IPS DF 6.9 (cell line): ENCODE measurements at places on chromosomes 5 and 9.

DNA sequence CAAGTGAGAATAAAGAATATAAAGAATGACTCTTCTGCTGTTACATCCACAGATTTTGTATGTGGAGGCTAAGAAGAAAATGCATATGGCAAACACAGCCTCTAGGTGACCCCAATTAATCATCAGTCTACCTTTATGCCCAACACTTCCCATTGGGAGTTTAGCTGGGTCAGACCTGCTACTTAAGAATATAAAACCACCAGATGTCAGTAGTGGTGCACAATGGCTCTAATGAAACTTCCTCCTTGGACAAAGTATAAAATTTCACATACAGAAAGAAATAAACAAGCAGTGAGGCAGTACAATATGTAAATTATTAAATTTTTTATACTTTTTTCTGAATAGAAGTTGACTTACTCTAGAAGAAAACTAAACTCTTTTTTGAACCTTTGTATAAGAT lies 539.9 kb downstream of the BRINP1 start:
- no peaks in the 10 kb centered on the region for H3K36me3 ChIP-seq
- no peak for DNase-seq
- H3K27me3 ChIP-seq: no peaks in the 10 kb centered on the region
- H3K4me1 ChIP-seq: no peaks in the 10 kb centered on the region

GRCh38 chr5:67817652-67818051 lies 397.9 kb upstream of the PIK3R1 start:
- H3K4me3 ChIP-seq: peak overlapping the region; percentile 18; the same call in 1 of the 2 replicates
- DNase-seq: no peak
- H3K4me1 ChIP-seq: peaks cover 1% of the 10 kb centered on the region; the same call in 1 of the 2 replicates
- H3K27me3 ChIP-seq: no peaks in the 10 kb centered on the region
- no peak overlapping the region for H3K27ac ChIP-seq

DNA sequence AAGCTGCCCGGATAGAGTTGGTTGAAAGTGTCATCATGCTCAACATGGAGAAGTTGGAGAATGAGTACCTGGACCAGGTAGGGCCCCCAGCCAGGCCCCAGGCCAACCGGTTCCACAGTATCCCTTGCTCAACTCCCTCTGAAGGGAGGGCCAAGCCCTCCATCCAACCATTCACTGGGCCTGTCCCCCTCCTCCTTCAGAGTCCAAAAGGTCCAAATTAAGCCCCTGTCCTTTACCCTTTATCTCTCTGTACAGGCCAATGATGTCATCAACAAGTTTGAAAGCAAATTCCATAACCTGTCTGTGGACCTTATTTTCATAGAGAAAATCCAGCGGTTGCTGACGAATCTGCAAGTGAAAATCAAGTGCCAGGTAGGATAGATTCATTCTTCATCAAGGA lies 47.2 kb downstream of the CCDC180 start:
- no peak for DNase-seq
- no peaks in the 10 kb centered on the region for H3K36me3 ChIP-seq
- no peaks in the 10 kb centered on the region for H3K4me1 ChIP-seq
- H3K27ac ChIP-seq: no peak overlapping the region
- no peak overlapping the region for H3K4me3 ChIP-seq
- H3K27me3 ChIP-seq: no peaks in the 10 kb centered on the region

GRCh38 chr9:13491493-13492424 lies 212.3 kb upstream of the MPDZ start:
- no peaks in the 10 kb centered on the region for H3K27me3 ChIP-seq
- H3K4me1 ChIP-seq: peaks cover 4% of the 10 kb centered on the region; the same call in 1 of the 2 replicates

- H3K27ac ChIP-seq: no peak overlapping the region
- no peaks in the 10 kb centered on the region for H3K36me3 ChIP-seq
- H3K4me1 ChIP-seq: 0 out of 2 replicates have a peak, but pooled peaks cover 4% of the 10 kb centered on the region
- no peak for DNase-seq
- no peaks in the 10 kb centered on the region for H3K27me3 ChIP-seq
Observed at GRCh38 chr5:77983482-77984199, 207.5 kb upstream of the TBCA start.

DNA sequence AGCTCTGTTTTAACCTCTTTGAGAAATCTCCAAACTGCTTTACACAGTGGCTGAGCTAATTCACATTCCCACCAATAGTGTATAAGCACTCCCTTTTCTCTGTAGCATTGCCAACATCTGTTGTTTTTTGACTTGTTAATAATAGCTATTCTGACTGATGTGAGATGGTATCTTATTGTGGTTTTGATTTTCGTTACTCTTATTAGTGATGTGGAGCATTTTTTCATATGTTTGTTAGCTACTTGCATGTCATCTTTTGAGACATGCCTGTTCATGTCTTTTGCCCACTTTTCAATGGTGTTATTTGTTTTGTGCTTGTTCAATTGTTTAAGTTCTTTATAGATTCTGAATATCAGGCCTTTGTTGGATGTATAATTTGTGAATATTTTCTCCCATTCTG lies 225.2 kb upstream of the TRPC7 start:
- no peaks in the 10 kb centered on the region for H3K4me1 ChIP-seq
- no peak for DNase-seq
- no peak overlapping the region for H3K4me3 ChIP-seq

DNA sequence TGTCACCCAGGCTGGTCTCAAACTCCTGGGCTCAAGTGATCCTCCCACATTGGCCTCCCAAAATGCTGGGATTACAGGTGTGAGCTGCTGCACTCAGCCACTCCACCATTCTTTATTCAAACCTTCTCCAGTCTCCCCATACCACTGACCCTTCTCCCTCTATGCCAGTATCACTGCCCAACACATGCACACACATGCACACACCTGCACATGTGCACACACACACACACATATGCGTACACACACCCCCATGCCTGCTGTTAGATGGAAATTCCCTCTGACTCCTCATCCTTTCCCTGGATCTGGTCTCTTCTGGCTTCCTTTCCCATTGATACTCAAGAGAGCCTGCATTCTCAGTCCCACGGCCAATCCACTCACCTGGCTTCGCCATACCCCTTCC lies 170.0 kb downstream of the CRB2 start:
- no peaks in the 10 kb centered on the region for H3K36me3 ChIP-seq
- no peak overlapping the region for H3K4me3 ChIP-seq
- H3K27me3 ChIP-seq: no peaks in the 10 kb centered on the region
- H3K4me1 ChIP-seq: no peaks in the 10 kb centered on the region; the same call in 1 of the 2 replicates
